Right ventricle myocardium inferior (tissue), 1 donor: ENCODE measurements at places on chromosomes 2 and 18.

- no peak for DNase-seq
These were observed 40.1 kb downstream of the TMEM17 start for GRCh38 chr2:62465741-62466502.

DNA sequence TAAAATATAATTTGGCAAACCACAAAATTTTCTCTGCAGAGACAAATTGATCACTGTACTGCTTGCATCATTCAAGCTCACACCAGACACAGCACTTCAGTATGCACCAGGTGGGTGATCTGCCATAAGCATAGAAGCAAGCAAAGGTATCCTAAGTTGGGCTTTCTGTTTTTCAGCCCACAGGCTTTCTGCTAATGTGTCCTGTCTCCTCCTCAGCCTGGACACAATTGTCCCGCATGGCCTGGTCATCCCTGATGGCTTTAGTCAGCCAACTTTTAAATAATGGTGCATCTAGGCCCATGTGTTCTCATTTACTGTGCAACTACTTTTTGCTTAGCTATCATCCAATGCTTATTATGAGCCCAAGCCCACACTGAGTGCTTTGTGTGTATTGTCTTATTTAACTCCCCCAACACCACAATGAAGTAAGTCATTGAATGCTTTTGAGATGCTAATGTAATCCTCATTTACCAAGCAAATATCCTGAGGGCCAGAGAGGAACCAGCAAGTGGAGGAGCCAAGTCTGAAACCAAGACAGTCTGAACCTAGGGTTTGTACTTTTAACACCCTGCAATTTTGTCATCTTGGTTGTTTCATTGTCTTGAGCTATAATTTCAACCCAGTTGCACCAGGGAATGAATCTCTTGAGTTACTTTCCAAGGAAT is 111.2 kb upstream of the SETBP1 start:
- no peak for DNase-seq

- DNase-seq: no peak
These were observed 59.1 kb upstream of the PXDN start for GRCh38 chr2:1803217-1804110.

GRCh38 chr2:21233194-21233593 is 109.4 kb downstream of the TDRD15 start:
- DNase-seq: no peak

DNA sequence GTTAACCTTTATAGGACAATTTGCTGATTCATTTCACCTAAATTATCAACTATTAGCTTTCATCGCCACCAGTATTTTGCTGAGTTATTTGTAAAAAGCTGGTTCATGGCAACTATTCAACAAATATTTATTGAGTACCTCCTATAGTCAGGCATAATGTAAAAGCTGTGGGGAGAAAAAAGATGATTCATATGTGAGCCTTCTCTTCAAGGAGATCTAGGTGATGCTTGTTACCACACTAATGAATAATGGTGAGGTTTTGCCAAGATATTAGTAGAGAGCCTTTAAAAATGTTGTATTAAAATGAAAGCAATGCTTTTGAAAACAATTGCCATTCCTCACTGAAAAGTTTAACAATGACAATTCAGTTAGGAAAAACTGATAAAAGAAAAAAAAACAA is 187.8 kb downstream of the ANKRD44 start:
- DNase-seq: no peak

- DNase-seq: no peak
These were observed 34.8 kb upstream of the SP5 start for GRCh38 chr2:170680172-170680941.

DNA sequence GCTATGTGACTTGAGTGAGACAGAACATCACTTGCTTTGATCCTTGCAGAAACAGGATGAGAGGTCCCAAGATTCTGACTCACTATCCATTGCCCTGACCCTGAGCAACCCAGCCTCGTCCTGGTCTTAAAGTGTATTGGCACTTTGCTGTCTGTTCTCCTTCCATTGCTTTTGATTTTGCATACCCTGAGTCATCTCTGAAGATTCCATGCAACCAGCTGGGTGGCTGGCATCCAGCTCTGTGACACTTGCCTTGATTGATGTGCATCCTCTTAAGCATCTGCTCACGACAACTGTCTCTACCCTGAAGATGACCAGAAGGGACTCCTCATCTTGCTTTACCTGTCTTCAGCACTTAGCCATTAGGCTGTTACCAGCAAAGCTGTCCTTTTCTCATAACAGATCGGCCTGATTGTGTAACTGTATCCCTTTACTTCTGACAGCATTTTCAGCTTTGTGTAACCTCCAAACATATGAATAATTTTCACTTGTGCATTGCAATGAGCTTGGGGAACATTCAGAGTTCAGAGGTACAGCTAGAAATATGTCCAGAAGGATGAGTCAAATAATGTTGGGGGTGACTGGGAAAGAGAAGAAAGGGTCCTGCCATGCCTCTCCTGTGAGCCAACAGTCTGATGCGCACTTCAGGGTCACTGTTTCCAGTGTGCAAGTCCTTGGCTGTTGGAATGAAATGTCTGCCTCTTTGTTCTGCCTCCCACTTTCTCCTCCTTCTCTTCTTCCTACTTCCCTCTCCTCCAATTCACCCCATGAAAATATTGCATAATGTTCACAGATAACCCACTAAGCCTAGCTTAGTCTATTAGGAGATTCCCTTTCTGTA is 249.7 kb upstream of the OSR1 start:
- DNase-seq: no peak

GRCh38 chr2:238848976-238849853 is 1.3 kb downstream of the TWIST2 start:
- DNase-seq: peak; percentile 64
